Myocyte (in vitro differentiated cells): ENCODE measurements at places on chromosomes 11 and 22. TPM values are rescaled to one million over a fixed set of nuclear protein-coding genes. Genes with fewer than 3 reads are reported as not detected.

- DNase-seq: no peak
These were observed 3.9 kb downstream of the CHEK2 start for GRCh38 chr22:28737701-28738100.

GRCh38 chr22:33975841-33976240 is 55.6 kb upstream of the LARGE1 start:
- no peak for DNase-seq

DNA sequence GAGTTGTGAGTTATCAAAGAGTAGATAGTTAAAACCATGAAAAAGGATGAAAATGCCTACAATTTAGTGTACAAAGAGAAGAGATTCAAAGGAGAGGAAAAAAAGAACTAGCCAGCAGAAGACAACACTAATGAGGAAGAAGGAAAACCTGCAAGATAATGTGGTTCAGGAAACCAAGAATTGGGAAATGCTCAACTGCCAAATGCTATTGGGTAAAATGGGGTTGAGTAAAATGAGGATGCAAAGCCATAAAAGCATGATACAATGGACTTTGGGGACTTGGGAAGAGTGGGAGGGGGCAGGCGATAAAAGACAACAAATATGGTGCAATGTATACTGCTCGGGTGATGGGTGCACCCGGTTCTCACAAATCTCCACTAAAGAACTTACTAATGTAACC is 7.6 kb upstream of the OR52K2 start:
- no peak for DNase-seq

GRCh38 chr11:134474942-134475341 is 62.9 kb upstream of the B3GAT1 start:
- DNase-seq: no peak

DNA sequence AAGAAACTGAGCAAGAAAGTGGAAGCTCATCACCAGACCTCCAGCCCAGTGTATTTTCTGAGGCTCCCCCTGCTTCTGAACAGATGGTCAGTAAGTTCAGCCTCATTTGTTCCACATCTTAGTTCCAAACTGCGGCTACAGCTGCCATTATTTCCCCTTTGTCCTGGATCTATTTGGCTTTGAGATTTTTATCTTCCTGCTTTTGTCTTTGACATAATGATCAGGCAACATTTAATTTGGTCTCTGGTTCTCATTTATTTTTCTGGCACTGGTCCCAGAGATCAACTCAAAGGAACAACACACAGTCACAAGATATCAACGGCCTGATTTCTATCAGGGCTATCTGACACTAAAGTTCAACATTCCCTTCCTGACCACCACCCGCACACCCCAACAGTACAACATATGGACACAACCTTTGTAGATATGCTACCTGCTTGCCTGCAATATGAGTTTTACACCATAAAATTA is 137.5 kb downstream of the FAM76B start:
- DNase-seq: no peak

- DNase-seq: no peak
These were observed 17.8 kb downstream of the TMEM121B start for GRCh38 chr22:17103351-17103750.

DNA sequence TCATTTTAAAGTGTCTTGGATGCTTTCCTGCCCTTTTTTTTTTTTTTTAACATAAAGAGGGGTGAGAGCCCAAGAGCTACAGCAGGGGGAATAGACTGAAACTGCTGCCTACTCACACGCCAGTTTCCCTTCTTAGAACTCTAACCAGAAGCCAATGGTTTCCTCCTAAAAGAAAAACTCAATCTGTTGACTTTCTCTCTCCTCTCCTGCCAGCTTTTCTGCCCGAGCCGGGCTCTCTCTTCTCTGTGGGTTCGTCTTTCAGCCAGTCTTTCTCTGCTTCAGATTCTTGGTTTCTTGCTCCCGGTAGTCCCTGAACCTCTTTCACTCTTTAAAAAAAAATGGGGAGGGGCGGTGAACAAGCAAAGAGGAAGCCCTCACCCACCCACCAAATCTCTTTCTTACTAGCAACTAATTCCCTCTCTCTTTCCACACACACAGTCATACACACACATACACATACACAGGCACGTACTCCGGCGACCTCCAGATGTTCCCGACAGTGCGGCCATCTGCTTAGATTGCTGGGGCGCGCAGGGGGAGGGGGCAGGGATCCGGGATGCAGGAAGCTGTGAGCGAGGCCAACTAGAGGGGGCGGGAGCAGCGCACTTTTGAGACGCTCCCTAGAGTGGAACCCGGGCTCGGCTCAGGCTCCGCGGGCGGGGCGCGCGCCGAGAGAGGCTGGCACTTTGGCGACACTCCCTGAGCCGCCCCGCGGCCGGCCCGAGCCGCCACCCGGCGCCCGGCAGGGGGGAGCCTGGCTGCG is 444 bp upstream of the TSKU start:
- DNase-seq: peak; percentile 87

Gene DGAT2
- total RNA-seq: 1.2 and 1.7 TPM in 2 replicates

Gene SOX6
- total RNA-seq: 0.05 and 1.1 TPM in 2 replicates

Gene SLCO2B1
- total RNA-seq: 0.05 TPM in 1 of 2 replicates, not detected in the other
